ENCODE measurements at places on chromosomes 1 and 21. TPM values are rescaled to one million over a fixed set of nuclear protein-coding genes. Genes with fewer than 3 reads are reported as not detected.

The CAPN8 gene
- 9.5 TPM for total RNA-seq

The RAB4A gene
- 46.5 TPM for total RNA-seq

The CFHR5 gene
- not detected for total RNA-seq

The TMEM61 gene
- 1.3 TPM for total RNA-seq

The MRPL24 gene
- total RNA-seq = 25.0 TPM

The ITGB2 gene
- 2.7 TPM for total RNA-seq

The OLFM3 gene
- total RNA-seq = not detected

The ETV3L gene
- total RNA-seq = not detected

The AADACL4 gene
- not detected for total RNA-seq

The C1orf115 gene
- 0.83 TPM for total RNA-seq

The SELP gene
- total RNA-seq = not detected

The CD2 gene
- not detected for total RNA-seq

The INSRR gene
- total RNA-seq = not detected

The EDN2 gene
- total RNA-seq = 0.56 TPM

The CTBS gene
- 13.1 TPM for total RNA-seq

The TNNT2 gene
- total RNA-seq = 1.3 TPM

The OR2M3 gene
- total RNA-seq = not detected

The CCDC27 gene
- total RNA-seq = not detected

The ANKRD13C gene
- 24.0 TPM for total RNA-seq

The CD1C gene
- not detected for total RNA-seq

The AUNIP gene
- total RNA-seq = 5.7 TPM

The ATP1A4 gene
- total RNA-seq = under 0.01 TPM

The TACSTD2 gene
- total RNA-seq = 231 TPM

The SPATA21 gene
- not detected for total RNA-seq

The CDC14A gene
- 10.3 TPM for total RNA-seq

The SYTL1 gene
- 63.3 TPM for total RNA-seq

The REN gene
- total RNA-seq = not detected

The KISS1 gene
- total RNA-seq = not detected

The NTRK1 gene
- not detected for total RNA-seq

The ABCG1 gene
- 6.3 TPM for total RNA-seq

The RBM8A gene
- total RNA-seq = 80.2 TPM

The PRAMEF25 gene
- not detected for total RNA-seq

The ATAD3B gene
- total RNA-seq = 13.3 TPM

The SERINC2 gene
- 230 TPM for total RNA-seq

The ACKR1 gene
- not detected for total RNA-seq

The ERG gene
- total RNA-seq = 0.83 TPM

The HES3 gene
- not detected for total RNA-seq

The PKLR gene
- total RNA-seq = not detected

The DISP3 gene
- under 0.01 TPM for total RNA-seq

The GBP7 gene
- total RNA-seq = not detected

The PLD5 gene
- total RNA-seq = 6.5 TPM

The LRRC71 gene
- total RNA-seq = not detected

All from mammary epithelial cell (primary cell).